ENCODE measurements at places on chromosomes 12 and 14.

DNA sequence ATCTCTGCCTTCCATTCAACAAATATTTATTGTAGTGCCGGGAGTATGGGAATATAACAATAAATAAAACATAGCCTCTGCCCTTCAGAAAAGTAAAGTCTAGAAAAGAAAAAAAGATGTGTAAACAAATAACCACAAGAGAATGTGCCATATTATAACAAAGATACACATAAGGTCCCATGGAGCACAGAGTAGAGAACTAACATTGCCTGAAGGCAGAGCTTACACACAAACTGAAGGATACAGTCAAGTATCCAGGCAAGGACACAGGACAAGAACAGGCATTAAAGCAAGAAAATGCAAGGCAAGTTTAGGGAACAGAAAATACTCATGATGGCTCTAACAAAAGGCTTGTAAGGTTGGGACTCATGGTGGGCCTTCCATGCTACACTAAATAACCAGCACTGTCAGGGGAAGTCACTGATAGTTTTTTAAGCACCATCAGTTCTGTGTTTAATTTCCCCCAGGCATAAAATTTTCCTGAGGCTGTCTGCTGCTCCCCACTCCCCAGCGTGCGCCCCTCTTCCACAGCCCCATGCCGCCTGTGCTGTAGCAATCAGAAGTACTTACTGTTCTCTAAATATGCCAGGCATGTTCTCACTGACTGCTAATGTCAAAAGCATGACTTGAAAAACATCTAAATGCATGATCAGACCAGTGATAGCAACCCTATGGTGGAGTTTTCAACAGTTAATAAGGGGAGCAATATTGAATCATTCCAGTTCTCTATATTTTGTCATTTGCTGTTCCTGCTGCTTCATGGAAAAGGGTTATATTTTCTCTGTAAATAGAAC lies 77.8 kb downstream of the ANKS1B start:
- no peak for DNase-seq

DNA sequence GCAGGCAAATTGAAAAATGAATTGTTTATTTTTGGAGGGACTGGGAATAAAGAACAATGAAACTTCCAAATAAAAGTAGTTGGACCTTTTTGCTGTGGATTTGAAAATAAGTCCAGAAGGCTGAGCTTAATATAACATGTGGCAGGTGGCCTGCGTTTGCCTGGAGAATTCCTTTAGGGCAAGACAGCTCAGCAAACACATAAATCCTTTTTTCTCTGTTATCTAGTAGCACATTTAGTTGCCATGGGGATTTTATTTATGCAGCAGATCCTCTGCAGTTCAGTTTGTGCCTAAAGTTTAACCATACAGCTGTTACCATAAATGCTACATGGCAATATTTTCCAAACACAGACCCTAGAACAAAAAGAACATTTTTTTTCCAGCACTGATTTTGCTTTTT lies 180.0 kb downstream of the NPAS3 start:
- DNase-seq: no peak

DNA sequence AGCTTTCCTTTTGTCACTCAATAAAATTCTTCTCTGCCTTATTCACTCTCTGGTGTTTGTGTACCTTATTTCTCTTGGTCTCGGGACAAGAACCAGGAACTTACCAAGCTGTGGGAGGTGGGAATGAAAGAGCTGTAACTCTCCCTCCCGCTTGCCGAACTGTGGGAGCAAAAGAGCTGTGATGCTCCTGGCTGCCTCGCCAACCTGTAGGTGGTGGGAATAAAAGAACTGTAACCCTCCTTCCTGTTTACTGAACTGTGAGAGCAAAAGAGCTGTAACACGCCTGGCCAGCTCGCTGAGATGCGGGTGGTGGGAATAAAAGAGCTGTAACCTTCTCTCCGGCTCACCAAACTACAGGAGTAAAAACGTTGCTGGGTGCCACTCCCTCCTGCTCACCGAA lies 314.1 kb upstream of the LRIG3 start:
- DNase-seq: no peak

GRCh38 chr14:80955416-80955941 lies at the start of gene TSHR:
Gene TSHR (plus strand): TSS chr14:80955621. CDS start chr14:80955681, 60 bp downstream.
- DNase-seq: no peak
